Thymus (tissue), 14 donors: ENCODE measurements at places on chromosomes 16 and 17.
A peak's percentile ranks its signal among the peaks of the same experiment; 100 is the strongest.

DNA sequence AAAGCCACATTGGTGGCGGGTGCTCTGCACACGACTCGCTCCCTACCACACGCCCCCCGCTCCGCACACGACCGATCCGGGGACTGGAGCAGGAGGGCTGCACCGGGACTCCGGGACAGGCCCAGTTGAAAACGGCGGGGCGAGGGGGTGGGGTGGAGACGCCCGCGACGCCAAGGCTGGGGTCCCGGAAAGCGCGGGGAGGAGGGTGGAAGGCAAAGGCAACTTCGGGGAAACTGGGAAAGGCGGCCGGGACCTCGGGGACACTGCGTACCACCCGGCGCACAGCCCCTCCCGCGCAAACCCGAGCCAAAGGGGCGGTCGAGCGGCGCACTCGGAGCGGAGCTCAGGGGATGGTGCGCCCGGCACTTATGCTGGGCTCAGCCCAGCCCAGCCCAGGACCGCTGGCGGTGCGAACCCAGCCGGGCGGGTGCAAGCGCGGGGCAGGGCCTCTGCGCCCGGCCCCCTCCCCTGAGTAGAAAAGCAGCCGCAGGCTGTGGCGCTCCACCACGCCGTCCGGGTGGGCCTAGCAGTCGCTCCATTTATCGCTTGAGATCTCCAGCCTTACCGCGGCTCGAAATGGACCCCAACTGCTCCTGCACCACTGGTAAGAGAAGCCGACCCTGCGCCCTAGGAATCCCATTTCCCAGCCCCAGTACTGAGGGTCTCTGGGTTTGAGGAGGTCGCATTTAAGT lies at the start of gene MT1M:
Gene MT1M, plus strand, starts transcription at position 504 of the 692 bp plus-strand sequence. Its CDS starts 73 bp downstream, at position 577.
- no peak for DNase-seq

DNA sequence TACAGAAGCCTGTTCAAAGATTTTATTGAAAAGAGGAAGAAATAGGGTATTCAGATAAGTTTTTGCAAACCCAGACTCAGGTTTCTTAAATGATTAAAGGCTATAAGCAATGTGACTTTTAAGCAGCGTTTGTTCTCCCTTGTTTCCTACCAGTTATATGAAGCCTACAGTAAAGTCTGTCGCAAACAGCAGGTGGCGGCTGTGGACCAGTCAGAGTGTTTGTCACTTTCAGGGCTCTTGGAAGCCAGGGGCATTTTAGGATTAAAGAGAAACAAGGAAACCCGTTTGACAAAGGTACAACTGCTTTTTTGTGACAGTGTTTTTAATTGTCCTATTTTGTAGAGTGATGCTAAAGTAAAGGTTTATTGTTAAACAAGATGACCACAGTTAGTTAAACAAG lies 7.7 kb upstream of the RARA start:
- peak; percentile 32 for DNase-seq

GRCh38 chr17:36938566-36939051 lies 1.3 kb downstream of the LHX1 start:
- no peak for DNase-seq

DNA sequence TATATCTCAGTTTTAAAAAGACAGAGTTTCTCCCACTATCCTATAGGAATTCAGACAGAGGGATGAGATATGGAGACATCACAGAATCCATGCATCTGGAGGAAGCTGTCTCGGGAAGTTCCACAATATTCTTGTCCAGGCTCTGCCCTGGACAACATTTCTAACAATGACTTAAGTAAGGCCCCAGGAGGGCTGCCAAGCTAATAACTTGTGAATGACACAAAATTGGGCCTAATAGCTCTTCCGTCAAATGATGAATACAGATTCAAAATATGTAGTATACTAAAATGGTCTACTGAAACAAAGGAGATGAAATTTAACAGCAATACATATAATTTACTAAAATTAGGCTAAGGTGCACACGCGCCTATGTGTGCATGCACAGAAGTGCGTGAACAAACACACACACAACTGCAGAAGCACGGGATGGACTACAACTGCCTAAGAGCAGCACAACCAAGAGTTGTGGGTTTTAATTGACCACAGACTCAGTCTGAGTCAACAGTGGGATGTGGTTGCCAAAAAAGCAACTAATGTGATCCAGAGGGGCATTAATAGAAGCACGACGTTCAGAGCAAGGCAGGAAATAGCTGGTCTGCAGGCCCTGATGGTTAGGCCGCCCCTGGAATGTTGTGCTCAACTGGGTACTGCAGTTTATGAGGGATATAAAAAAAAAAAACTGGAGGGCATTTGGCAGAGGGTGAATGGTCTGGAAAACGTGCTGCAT lies 26.3 kb upstream of the HS3ST2 start:
- no peak for DNase-seq

GRCh38 chr17:52140601-52141000 lies 17.9 kb downstream of the CA10 start:
- DNase-seq = no peak

DNA sequence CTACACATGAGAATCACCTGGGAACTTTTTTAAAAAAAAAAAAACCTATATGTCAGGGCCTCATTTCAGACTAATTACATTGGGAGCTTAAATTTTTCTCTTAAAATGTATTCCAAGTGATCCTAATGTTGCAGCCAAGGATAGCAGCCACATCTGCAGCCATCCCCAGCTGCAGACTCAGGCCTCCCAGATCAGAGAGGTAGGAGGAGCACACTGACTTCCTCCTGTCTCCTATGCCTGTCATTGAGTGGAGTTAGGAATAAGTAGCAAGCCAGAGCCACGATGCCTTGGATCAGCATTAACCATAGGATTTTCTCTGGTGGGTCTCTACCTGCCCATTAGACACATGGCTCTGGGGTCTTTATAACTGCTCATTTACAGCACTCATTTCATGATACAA lies 463.5 kb downstream of the HS3ST4 start:
- DNase-seq = no peak
